ENCODE measurements at places on chromosomes 2 and 18.

DNA sequence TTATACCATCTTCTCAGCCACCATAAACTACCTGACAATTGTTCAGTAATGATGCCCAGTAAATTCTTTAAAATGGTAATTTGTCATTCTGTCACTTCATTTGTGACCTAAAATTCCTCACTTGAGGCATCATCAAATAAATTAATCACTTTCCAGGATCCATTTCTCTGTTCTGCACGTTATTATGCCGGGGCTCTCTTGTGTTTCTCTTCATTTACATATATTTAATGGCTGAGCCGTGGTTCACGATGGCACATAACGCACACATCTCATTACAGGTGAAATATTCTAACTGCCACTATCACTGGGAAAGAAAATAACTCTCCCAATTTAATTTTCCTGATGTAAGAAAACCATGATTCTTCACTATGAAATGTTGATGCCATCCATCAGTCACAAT is 529.6 kb downstream of the NR4A2 start:
- no peak for DNase-seq

- DNase-seq, result no peak
These were observed 498.9 kb downstream of the STK39 start for GRCh38 chr2:167748536-167748935.

DNA sequence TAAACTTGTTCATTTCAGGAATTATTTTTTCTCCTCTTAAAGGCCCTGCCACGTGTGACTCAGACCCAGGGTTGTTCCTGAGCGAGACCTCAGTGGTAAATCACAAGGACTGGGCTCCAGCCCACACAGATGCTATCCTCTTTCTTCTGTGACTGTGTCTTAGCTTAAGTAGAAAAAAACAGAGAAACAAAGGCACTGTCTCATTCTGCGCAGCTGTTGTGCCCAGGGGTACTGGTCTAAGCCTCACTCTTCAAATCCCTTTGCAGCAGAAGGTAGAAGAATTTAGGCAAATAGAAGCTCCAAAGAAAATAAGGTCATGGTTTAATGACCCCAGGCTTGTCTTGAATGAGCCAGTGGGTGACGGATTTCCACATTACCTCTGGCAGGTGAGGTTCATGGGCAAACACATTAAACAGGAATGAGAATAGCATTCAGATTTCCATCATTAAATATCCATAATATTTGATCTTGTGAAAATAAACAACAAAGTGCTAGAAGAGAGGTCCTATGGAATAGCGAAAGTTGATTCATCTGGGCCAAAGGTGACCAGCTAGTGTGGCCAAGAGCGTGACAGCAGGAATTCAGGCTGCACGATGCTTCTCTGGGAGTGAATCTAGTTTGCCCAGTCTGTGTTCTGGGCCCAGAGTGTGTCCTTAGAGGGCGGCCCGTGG is 63.3 kb downstream of the LIPG start:
- DNase-seq, result no peak

DNA sequence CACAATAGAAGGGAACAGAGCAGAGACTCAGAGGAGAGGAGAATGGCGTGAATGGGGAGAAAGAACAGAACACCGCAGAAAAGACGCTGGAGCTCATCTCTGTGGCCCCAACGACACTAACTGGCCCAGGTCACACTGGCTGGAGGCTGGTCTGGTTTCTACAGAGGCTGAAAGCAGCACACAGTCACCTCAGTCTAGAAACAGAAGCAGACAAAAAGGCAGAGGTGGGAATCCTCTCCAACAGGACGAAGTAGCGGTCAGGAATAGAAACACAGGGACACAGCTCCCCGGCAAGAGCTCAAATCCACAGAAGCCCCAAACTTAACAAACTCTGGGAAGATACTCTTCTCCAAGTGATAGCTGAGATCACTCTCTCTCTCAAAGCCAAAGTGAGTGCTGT is 9.2 kb downstream of the SLC66A2 start:
- DNase-seq, result no peak
